ENCODE measurements at places on chromosomes 6 and 20.

GRCh38 chr6:4435981-4436445, 300.6 kb upstream of the ECI2 start:
- DNase-seq, result no peak

GRCh38 chr6:169640351-169640852, 61.4 kb downstream of the WDR27 start:
- DNase-seq, result no peak

DNA sequence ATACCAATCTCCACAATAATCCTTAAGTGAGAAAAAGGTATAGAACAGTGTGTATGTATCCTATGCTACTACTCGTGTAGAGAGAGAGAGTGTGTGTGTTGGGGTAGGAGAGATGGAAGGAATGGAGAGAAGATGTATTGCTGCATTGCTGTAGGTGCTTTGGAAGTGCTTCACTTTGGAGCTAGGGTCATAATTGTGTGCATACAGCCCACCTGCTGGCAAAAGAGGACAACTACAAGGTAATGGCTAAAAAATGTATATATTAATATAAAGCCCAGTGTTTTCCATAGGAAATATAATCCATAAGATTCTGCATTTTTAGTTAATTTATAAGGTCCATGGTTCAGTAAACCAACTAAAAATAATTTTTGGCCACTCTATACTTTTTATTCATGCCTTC, 36.1 kb downstream of the SERAC1 start:
- DNase-seq, result no peak

GRCh38 chr20:48604426-48604825, 223.4 kb downstream of the PREX1 start:
- no peak for DNase-seq

- DNase-seq, result no peak
These were observed 54.5 kb downstream of the GINS1 start for GRCh38 chr20:25461786-25462545.

GRCh38 chr6:167020206-167020605, 21.0 kb downstream of the CEP43 start:
- no peak for DNase-seq

GRCh38 chr20:47680804-47681529, 104.3 kb downstream of the SULF2 start:
- DNase-seq, result no peak
